ENCODE measurements at places on chromosomes 12 and 14. TPM values are rescaled to one million over a fixed set of nuclear protein-coding genes. Genes with fewer than 3 reads are reported as not detected.

GRCh38 chr12:18719922-18720510 lies 17.8 kb downstream of the PLCZ1 start:
- no peak for DNase-seq

DNA sequence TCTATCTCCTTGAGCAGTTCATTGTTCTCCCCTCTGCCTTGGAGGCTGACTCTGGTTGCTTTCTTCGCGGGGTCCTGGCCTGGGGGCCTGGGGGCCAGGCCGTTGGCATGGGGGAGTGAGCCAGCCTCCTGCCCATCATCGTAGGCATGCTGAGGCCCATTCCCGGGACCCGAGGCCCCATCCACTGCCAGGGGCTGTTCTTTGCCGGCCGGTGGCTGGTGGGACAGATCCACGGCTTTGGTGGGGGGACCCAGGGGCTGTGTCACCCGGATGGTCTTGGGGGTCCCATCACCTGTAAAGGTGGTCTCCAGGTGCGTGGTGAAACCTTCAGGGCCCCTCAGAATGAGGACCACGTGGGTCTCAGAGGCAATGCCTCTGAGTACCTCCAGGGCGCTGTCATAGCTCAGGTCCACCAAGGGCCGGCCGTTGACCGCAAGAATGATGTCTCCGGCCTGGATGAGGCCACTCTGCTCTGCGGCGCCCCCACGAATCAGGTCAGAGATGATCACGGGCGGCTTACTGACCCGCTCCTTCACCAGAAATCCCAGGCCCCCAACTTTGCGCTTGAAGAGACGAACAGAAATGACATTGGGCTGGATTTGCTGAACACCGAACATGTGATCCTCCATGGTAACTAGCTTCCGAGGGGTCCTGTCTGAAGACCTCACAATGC lies 30.8 kb downstream of the NOS1 start:
- DNase-seq: no peak

DNA sequence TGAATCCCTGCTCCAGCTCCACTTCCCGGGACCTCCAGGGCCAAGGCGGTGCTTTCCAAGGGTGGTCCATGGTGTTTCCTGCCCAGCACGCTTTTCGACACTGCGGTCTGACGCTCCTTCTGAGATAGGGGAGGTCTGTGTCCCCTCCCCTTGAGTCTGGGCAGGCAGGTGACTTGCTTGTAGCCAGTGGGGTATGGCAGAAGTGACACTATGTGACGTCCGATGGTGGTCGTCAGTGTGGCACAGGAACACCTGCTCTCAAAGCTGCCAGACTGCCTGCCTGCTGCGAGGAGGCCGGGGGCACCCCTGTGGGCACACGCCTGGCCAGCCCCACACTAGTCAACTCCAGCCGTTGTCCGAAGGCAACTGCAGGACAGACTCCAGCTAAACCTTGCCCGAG lies 16.0 kb upstream of the TRAF3 start:
- no peak for DNase-seq

Gene CD163
- total RNA-seq: not detected

DNA sequence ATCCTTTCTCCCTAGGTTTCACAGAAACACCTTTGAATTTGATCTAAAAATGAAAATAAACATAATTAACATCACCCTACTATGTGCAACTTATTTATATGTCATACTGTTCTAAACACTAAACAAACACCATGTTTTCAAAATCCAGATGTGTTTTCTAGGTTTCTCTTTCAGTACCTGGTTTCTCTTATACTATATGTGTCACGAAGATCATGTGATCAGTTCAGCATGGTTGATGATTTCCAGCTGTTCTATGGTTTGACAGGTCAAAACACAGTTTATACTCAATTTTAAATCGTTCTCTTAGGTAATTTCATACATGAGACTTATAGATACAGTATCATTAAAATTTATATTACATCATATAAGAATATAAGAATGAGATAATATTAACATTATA lies 373.1 kb downstream of the SOX5 start:
- no peak for DNase-seq

Gene ALKBH2
- total RNA-seq: 16.0 TPM

DNA sequence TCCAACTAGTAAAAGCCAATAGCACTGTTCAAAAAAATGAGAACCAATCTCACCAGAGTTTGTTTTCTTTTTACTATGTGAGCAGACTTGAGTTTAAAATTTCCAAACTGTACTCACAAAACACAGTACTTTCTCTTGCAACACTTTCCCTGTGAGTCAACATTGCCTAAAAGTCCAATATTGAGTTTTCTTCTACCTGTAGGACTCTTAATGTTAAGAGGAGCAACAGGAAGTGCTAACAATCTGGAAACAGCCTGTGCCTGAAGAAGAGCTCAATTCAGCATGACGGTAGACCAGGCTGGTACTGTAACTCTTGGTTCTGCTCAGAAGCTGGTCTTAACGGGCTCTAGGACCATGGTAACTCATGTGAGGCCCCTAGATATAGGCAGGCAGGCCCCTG lies 144.3 kb downstream of the MED13L start:
- peak; percentile 56 for DNase-seq

- no peak for DNase-seq
These were observed 9.7 kb upstream of the BHLHE41 start for GRCh38 chr12:26134540-26134939.

Gene GPR68
- 0.86 TPM for total RNA-seq
